ENCODE measurements at places on chromosomes 6 and 20.
A peak's percentile ranks its signal among the peaks of the same experiment; 100 is the strongest.

GRCh38 chr6:108841377-108841855 lies 6.8 kb upstream of the ARMC2 start:
- no peak for DNase-seq

DNA sequence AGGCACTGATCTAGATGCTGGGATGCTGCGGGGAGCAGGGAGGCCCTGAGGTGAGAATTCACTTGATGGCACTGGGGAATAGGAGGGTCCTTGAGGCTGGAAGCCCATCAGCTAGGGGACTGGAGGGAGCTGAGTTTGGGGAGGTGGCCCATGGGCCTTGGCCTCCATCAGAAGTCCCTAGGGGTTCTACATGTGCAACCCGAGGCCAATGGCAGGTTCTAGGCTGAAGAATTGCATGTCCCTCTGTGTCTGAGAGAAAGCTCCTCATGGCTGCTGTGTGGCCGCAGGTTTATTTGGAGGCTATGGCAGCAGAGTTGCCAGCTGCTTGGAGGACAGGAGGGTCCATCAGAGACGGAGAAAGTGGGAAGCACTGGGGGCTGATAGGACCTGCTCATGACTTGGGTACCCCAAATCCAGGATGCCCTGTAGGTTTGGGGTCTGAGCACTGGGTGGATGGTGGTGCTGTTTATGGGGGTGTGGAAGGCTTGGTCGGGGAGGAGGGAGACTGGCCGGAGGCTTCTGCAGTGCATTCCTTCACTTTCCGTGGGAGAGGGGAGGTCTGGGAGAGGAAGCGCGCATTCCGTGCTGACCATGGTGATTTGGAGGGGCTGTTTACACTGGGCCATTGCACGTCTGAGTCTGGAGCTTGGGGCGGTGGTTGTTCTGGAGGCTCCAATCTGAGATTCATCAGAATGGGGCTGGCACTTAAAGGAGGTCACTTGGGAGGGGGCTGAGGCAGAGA lies 24.8 kb upstream of the PHACTR3 start:
- DNase-seq = no peak

- no peak for DNase-seq
Measured at GRCh38 chr20:60060593-60060992, 102.4 kb downstream of the CDH26 start.

- DNase-seq = no peak
Measured at GRCh38 chr6:147195510-147195909, 8.7 kb upstream of the STXBP5 start.

DNA sequence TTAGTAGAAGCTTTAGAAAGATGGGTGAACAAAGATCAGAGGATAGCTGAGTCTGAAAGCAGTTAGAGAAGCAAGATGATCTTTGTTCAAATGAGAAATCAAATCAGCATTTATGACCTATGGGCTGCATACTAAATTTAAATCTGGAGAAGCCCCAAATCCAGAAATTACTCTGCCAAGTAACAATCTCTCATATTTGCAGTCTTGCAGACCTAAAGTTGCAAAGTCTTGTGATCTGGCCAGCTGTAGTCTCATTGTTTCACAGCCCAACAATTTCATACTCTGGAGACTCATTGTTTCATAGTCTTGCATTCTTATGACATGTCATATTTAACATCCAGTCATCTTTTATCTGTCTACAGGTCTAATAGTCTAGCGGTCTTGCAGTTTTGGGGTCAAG lies 364.9 kb upstream of the RSPO3 start:
- no peak for DNase-seq

GRCh38 chr20:50318710-50319109 lies 128.1 kb downstream of the CEBPB start:
- DNase-seq = no peak

DNA sequence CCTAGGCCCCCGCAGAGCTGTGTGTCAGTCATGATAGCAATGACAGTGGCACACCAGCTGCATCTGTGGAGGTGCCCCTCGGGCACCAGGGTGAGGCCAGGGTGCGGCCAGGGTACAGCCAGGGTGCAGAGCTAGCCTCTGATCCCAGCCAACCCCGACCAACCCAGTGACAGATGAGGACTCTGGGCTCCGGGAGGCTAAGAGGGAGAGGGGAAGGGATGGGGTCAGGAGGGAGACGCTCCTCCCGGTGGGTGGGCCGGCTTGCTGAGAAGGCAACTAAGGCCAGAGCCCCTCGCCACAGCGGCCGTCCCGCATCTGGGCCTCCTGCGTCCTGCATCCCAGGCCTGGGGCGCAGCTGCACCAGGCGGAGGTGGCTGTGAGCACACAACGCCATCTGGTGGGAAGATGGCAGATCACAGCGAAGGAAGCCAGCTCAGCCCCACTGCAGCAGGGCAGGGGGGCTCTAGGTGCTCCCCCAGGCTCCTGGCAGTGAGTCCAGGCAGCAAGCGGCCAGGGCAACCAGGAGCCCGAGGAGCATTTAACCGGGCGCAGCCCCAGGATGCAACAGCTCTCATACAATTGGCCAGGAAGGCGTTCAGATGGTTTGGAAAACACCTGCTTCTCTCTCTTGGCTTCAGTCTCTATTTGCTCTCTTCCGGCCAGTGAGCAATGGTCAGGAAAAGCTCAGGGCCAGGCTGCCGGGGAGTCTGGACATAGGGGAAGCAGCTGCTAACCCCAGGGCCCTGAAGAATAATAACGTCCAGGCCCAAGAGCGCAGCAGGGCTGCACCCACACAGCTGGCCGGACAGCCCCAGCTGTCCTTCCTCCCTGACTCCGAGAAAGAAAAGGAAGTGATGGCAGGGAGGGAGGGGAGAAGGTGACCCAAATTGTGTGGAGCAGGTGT lies 169.4 kb downstream of the TAF4 start:
- no peak for DNase-seq

DNA sequence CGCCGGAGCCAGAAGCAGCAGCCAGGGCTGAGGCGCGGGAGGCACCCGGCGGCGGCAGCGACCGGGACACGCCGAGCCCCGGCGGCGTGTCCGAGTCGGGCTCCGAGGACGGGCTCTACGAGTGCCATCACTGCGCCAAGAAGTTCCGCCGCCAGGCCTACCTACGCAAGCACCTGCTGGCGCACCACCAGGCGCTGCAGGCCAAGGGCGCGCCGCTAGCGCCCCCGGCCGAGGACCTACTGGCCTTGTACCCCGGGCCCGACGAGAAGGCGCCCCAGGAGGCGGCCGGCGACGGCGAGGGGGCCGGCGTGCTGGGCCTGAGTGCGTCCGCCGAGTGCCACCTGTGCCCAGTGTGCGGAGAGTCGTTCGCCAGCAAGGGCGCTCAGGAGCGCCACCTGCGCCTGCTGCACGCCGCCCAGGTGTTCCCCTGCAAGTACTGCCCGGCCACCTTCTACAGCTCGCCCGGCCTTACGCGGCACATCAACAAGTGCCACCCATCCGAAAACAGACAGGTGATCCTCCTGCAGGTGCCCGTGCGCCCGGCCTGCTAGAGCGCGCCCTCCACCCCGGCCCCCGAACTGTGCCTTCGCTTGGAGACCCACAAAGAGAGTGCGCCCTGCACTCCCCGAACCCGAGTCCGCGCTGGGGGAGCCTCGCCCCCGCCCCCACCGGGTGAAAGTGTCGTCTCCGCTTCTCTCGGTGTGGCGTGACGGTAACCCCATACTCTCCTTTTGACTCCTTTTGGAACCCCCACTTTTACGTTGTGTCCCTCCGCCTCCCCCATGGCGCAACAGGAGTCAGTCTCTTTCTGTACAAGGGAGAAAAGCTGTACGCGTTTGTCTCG lies 1.6 kb downstream of the INSM1 start:
- DNase-seq = no peak

DNA sequence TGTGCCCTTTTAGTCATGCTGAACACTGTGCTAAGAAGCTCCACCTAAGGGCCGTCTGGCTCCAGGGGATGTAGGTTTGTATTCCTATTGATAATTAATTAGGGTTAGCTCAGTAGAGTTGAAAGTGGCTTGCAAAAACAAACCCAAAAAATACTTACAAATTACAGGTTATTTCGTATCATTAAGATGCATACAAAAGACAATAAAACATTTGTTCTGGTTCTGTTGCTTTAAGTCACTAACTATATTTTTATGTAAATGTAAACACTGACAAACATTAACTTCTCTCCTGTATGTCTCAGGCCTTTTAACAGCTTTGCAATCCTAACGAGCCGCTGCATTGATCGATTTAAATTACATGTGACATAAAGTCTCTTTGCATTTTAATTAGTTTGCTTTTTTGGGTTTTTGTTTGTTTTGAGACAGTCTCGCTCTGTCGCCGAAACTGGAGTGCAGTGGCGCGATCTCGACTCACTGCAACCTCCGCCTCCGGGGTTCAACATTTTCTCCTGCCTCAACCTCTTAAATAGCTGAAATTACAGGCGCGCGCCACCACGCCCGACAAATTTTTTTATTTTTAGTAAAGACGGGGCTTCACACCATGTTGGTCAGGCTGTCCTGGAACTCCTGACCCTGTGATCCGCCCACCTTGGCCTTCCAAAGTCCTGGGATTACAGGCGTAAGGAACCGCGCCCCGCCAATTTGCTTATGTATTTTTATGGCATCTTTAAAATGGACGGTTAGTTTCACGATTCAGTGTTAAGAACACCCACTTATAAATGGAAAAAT lies 110.9 kb downstream of the HFE start:
- DNase-seq = no peak

GRCh38 chr6:11921017-11921438 lies 91.1 kb upstream of the HIVEP1 start:
- DNase-seq = no peak

- no peak for DNase-seq
Measured at GRCh38 chr6:41965429-41966213, 24.0 kb upstream of the CCND3 start.

DNA sequence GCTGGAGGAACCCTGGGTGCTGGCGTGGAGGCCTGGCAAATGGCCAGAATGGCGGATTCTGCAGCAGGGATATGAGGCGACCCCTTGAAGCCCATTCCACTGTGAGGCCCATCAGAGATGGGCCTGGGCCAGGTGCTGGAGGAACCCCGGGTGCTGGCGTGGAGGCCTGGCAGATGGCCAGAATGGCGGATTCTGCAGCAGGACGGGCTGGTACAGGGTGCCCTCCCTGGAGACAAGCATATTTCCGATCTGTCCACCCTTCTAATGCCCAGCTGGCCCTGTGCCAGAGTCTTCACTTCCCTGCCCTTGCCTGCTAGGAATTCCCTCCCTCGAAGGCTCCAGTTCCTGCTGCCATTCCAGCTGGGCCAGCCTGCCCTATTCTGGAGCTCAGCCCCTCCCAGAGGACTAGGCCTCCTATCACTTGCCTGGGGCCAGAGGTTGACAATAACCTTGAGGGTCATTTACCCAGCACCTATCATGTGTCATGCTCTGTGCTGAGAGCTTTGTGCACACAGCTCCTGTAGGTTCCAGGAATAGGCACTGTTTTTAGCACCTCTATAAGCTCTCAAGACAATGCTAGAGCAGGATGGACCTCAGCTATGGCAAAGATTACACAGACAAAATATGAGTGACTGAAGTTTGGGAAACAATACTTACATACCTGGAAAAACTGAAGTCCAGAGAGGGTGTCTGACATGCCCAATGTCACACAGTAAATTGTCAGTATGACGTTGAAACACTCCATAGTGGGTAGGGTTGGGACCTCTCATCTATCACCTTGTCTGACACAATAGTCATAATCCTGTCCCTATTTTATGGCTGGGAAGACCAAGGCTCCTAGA lies 21.4 kb downstream of the SUN5 start:
- no peak for DNase-seq

GRCh38 chr6:90068264-90068663 lies 174.0 kb downstream of the GJA10 start:
- DNase-seq = peak; percentile 46

- no peak for DNase-seq
Measured at GRCh38 chr6:135532559-135532958, 35.0 kb upstream of the AHI1 start.

DNA sequence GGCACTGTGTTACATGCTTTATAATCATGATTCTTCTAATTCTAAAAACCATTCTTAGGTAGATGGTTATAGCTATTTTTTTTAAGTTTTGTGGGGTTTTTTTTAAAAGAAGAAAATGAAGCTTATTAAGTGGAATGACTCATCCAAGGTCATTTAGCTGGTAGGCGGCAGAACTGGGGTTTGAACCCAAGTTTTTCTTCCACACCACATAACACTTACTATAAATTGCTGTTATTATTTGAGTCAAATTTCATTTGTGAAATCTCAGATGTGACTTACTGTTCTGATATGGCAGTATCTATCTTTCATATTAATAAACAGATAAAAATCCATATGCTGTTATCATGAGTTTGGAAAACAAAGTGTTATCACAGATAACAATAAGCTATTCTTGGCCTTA lies 10.4 kb upstream of the COL10A1 start:
- DNase-seq = no peak

- no peak for DNase-seq
Measured at GRCh38 chr6:3359101-3359752, 97.6 kb downstream of the SLC22A23 start.

GRCh38 chr6:18362058-18362561 lies 25.0 kb upstream of the RNF144B start:
- no peak for DNase-seq

DNA sequence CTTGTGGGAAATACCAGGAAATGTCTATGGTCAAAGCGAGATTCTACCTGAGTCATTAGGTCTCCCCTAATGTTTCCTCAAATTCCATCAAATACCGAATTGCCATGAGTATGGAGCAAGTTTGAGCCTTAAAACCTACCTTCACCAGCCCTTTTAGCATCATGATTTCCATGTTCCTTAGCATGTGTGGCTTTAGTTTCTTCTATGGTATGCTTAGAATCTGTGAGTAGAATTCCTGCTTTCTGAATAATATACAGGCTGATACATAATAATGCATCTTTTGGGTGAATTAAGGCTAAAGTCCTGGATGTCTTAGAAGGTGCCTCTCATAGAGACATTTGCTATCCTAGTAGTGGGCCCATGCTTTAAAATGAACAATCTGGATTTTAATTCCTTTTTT lies 32.0 kb downstream of the TSPYL4 start:
- DNase-seq = no peak

DNA sequence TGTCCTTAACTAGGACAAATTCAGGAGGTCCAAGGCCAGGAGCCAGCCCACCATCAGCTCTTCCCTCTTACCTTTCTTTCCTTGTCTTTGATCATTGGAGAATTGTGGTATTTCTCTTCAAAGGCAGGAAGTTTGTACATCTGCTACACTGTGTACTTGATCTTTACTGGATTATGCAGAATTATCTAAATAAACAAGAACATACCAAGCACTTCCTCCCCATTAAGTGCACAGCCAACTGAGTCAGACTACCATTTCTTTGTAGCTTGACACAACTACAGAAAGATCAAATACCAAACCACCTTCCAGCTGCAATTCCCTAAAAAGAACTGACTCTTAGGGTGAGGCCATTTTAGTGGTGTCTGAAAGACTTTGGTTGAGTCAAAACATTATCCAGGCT lies 195.1 kb downstream of the HDGFL1 start:
- no peak for DNase-seq

- no peak for DNase-seq
Measured at GRCh38 chr6:169635345-169635744, 66.5 kb downstream of the WDR27 start.

Measured in stimulated activated CD4-positive, alpha-beta T cell treated with anti-CD3 and anti-CD28 coated beads, Interleukin-4, amount 100 ng/mL, for 24 hours (primary cell).